ENCODE measurements at places on chromosomes 5 and 9.

GRCh38 chr5:68181039-68181599 lies 34.4 kb upstream of the PIK3R1 start:
- DNase-seq, result no peak

DNA sequence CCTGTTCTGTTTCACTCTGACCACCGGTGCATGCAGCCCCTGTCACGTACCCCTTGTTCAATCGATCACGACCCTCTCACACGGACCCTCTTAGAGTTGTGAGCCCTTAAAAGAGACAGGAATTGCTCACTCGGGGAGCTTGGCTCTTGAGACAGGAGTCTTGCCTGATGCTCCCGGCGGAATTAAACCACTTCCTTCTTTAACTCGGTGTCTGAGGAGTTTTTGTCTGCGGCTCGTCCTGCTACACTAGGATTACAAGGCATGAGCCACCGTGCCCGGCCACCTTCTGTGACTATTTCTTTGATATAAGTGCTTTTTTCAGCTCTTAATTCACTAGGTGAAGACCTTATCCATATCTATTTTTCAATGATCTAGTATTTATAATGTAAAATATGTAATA lies 167.5 kb downstream of the TTC39B start:
- no peak for DNase-seq

- no peak for DNase-seq
Observed at GRCh38 chr5:32003981-32004380, 170.1 kb downstream of the GOLPH3 start.

DNA sequence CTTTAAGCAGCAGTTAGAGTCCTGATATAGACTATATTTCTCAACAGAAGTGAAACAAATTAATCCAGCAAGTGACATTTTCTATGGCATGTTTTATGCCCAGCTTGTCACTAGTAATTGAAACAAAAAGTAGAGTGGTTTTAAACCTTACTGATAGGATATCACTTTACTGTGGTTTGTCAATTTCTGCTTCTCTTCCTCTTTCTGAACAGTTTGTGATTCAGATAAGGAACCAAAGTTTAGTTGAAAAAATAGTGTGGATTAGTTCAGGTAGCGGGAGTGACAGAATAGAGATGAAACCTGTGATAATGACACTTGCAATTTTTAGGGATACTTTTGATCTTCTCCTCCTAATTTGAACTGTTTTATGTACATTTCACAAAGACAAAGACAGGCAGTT lies 485.7 kb upstream of the EDIL3 start:
- no peak for DNase-seq

DNA sequence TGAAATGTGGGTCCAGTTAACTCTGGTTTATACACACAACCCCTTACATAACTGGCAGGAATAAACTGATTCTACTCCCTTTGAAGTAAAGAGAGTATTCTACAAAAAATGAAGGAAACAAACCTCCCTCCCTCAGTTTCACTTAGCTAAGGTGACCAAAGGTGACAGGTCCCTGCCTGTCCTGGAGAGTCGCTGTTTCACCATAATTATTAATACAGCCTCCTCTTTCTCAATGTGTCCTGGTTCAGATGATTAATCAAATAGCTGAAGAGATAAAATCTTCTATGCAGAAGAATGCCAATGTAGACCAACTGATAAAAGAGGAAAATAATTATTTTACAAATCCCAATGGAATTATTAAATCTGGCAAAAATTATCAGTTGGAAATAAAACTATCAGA lies 163.7 kb upstream of the GNA14 start:
- no peak for DNase-seq

DNA sequence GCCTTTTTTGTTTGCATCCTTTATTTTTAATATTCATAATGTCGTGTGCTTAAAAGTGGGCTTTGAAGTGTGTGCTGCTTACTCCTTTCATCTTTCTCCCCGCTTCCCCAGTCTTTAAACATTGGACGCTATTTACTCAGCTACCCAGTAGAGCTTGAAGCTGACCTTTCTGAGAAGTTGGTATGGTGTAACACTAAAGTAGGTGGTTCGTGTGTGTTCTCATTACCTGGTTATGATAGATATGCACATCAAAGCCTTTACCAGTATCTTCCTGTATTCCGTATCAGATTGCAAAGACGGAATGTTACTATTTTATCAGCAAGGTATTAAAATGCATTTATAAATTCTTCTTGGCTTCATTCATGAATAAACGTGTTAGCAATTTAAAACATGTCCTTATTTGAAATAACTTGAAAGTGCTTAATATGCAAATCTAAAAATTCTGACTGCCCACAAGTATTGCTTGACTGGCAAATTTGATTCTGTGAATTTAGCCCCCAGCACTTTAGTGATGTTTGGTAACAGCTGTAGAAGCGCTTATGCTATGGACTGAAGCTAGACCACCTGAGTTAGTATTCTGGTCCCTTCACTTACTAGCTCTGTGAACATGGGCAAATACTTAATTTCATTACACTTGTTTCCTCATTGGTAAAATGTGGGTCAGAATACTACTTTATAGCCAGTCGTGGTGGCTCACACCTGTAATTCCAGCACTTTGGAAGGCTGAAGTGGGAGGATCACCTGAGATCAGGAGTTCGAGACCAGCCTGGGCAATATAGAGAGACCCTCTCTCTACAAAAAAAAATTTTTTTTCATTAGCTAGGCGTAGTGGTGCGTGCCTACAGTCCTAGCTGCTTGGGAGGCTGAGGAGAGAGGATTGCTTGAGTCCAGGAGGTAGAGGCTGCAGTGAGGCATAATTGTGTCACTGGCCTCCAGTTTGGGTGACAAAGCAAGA lies 1.7 kb downstream of the RRAGA start:
- no peak for DNase-seq

DNA sequence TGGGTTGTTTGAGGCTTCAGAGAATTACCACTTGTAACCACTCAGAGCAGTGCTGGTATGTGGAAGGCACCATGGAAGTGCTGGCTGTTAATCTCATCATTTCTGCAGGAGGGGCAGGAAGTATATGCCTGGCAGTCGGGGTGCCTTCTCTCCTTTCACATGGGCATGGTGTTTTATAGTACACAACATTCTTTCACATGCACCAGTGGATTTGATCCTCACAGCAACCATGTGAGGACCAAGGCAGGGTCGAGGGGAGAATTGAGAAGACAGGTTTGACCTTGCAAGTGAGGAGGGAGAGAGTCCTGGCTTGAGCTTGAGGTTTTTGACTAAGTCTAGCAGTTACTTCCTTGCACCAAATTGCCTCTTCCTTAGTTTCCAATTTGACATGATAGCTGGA lies 38.0 kb upstream of the TRPC7 start:
- no peak for DNase-seq

DNA sequence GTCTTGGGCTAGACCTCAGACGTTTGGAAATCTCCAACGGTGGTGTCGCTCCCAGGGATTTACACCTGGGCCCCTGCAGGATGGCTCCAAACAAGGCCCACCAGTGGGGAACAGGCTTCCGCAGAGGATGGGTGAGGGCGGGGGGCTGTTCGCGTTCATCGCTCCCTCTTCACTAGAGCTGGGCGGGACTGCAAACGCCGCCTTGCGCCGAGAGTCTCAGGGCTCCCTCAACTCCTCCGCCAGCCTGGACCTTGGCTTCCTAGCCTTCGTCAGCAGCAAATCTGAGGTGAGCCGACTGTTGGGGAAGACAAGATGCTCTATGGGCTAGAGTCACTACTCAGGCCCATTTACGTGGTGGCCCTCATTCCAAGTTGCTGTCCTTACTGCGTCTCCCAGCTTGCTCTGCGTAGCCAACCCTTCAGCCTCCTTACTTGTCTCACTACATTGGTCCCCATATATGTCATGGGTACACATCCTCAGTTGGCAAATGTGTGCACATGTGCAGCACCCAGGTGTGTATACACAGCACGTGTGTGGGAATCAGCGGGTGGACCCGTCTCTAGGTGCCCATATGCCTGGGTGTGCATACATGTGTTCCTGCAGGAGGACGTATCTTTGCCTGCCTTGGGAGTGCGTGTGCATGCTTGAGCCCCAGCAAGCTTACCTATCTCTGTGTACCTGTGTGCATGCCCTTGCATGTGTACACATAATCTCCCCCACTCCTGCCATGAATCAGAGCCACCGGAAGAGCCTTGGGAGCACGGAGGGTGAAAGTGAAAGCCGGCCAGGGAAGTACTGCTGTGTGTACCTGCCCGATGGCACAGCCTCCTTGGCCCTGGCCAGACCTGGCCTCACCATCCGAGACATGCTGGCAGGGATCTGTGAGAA lies 10.5 kb downstream of the RGS14 start:
- DNase-seq, result no peak

DNA sequence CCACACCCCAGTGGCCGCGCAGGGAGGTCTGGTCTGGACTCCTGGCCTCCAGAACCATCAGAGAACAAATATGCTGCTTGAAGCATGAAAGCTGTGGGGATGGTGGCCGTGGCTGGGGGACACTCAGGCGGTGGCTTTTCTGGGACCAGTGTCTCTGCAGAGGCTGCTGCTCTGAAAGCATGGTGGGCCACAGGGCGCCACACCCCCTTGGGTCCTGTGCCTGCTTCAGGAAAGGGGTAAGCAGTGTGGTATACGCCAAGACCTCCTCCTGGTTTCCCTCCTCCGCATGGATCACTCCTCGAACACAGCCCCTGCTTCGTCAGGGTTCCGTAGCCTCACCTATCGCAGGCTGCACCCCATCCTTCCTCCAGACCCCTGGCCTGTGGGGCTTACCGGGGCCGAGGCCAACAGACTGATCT lies 19.7 kb upstream of the TERT start:
- no peak for DNase-seq

DNA sequence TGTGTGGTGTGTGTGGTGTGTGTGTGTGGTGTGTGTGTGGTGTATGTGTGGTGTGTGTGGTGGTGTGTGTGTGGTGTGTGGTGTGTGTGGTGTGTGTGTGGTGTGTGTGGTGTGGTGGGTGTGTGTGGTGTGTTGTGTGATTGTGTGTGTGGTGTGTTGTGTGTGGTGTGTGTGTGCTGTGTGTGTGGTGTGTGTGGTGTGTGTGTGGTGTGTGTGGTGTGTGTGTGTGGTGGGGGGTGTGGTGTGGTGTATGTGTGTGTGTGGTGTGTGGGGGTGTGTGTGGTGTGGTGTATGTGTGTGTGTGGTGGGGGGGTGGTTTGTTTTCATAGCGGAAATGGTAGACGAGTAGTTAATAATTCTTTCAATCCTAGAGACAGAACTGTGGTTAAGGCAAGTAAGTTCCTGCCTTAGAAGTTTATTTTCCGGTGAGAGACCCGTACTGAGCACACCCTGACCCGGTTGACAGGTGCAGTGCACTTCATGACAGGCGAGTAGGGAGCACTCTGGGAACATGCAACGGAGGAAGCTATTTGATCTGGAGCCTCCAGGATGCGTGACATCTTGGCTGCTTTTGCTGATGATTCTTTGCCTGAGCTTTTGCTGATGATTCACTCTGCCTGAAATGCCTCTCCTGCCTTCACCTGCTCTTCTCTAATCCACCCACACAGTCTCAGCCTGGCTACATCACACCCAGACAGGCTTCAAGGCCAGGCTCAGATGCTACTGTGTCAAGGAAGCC lies 21.7 kb upstream of the FAT2 start:
- DNase-seq, result no peak

DNA sequence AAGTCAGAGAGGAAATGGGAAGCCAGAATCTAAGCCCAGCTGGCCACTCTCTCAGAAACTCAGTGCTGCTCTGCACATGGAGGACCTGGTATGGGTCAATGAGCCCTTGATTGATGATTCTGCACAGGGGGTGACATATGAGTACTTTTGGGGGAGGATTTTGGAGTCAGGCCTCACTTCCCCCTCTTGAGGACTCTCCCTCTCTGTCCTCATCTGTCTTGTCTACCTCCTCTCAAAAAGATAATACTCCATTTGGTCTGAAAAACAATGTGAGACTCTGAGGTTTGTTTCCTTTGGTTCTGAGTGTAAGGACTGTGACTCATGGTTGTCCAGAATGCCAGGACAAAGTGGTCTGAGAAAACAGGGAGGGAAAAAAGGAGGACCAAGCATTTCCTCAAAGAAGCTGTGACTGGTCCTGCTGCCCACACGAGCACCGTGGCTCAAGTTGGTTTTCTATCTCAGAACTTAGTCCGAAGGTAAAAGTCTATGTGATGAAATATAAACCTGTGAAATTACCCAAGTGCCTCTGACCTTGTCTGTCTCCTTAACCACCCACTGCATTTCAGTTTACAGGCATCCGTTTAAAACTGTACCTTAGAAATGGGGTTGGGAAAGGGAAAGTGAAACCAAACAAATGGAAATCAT lies 11.1 kb downstream of the TTC39B start:
- DNase-seq, result no peak

DNA sequence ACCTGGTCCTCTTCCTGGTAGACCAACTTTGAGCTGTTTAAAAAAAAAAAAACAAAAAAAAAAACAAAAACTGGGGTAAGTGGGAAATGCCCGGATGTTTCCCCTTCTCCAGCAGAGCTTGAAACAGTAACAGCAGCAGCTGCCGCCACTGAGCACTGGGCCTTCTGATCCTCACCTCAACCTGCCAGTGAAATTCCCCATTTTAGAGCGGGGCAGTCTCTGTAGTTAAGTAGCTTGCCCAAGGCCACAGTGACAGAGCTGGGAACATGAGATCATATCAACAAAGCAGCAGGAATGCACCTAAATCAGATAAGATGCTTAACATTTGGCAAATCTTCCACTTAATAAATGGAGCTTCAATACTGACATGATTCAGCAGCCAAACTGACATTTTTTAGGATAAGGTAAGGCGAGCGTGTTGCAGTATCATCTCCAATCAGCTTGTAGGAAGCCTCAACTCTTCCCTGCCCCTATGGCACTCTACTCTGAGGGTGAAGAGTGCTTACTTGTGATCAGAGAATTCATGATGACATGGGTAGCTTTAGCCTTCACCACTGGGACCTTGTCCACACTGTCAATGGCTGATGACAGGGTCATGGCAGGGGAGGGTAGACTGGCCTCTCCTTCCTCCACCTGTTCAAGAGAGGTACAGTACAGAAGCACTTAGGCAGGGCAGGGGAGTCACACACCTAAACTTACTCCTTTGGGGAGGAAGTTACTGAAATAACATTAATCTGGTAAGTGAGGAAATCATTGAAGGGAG lies 9.3 kb downstream of the KIAA1191 start:
- no peak for DNase-seq

- no peak for DNase-seq
Observed at GRCh38 chr5:122713041-122713440, 61.8 kb upstream of the SNX2 start.

DNA sequence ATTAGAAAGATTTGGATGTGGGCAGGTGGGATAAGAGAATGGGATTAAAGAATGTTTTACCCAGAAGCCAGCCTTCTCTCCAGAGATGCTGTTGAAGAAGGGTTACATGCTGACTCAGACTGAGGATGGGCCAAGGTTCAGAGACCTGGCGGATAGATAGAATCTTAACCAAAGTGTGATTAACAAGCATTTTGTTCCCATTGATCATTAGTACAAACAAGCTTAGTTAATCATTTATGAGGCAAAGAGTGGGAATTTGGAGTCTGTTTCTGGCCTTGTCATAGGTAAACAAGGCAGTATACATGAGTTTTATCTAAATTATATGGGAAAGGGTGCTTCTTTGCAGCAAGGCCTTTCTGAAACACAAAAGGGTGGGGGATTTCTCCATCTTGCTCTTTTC lies 20.8 kb upstream of the DTWD2 start:
- DNase-seq, result no peak

DNA sequence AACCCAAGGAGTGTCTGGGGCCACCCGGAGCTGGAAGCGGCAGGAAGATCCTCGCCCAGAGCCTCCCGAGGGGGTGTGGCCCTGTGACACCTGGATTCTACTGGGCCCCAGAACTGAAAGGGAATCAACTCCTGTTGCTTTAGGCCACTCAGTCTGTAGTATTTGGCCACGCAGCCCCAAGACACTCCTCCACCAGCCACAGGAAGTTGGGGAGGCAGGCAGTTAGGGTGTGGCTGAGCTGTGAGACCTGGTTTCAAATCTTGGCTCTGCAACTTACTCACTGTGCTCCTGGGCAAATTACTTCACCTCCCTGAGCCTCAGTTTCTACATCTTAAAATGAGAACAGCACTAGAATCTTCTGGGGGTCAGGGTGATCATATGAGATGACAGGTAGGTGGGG lies 119.8 kb upstream of the PPP1R26 start:
- DNase-seq, result no peak

All from neural crest cell (in vitro differentiated cells).